ENCODE measurements at places on chromosomes 3 and 15. TPM values are rescaled to one million over a fixed set of nuclear protein-coding genes. Genes with fewer than 3 reads are reported as not detected.

P2RY12 gene
- not detected for total RNA-seq

CAMK1 gene
- total RNA-seq: 30.7 TPM

PLSCR2 gene
- not detected for total RNA-seq

IGSF10 gene
- 3.4 TPM for total RNA-seq

MINDY2 gene
- total RNA-seq: 14.6 TPM

CNTN6 gene
- total RNA-seq: not detected
